ENCODE measurements at places on chromosomes 1 and 21. TPM values are rescaled to one million over a fixed set of nuclear protein-coding genes. Genes with fewer than 3 reads are reported as not detected.

Gene E2F2
- 0.40 TPM for total RNA-seq

Gene HSD3B1
- not detected for total RNA-seq

Gene CKS1B
- total RNA-seq, result 11.0 TPM

Gene KANK4
- total RNA-seq, result not detected

Gene APP
- total RNA-seq, result 467 TPM

Gene OXCT2
- total RNA-seq, result 7.5 TPM

Gene FGR
- total RNA-seq, result 3.3 TPM

Gene FCAMR
- total RNA-seq, result not detected

Gene KIAA1614
- 7.2 TPM for total RNA-seq

Gene SRSF10
- 60.9 TPM for total RNA-seq

Gene S100A14
- total RNA-seq, result 5.5 TPM

Gene KHDRBS1
- 68.5 TPM for total RNA-seq

Gene RSPO1
- not detected for total RNA-seq

Gene TNFRSF14
- 11.6 TPM for total RNA-seq

Gene CELA2A
- total RNA-seq, result 1.0 TPM

Gene RGS13
- total RNA-seq, result not detected

Gene PGBD2
- total RNA-seq, result 3.9 TPM

DNA sequence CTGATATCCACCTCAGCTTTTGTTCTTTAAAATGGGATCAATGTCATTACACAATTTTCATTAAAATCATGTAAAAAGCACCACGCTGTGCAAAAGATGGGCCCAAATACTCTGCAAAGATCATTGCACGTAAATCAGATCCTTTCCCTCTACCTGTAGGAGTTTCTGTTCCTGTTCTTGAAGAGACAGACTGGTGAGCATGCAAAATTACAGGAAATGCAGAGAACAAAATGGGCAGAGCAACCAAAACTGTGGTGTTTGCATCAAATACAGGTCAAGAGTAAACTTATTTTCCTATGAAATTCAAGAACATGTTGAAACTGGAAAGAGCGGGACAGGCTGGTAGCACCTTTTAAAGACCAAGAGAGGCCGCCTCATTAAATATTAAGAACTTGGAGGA is 294.9 kb upstream of the ADGRL2 start:
- no peak for DNase-seq

DNA sequence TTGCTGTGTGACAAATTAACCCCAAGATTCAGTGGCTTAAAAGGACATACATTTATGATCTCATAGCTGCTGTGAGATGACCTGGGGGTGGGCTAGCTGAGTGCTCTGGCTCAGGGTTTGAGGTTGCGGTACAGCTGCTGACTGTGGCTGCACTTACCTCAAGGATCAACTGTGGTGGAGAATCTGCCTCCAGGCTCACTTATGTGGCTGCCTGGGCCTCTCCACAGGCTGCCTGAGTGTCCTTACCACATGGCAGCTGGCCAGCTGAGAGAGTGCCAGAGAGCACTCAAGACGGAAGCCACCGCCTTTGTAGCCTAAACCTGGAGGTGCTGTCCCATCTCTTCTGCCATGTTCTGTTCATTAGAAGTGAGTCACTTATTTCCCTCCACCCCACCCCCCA is 5.7 kb downstream of the LRRC71 start:
- DNase-seq, result no peak

- DNase-seq, result no peak
Measured at GRCh38 chr1:15618077-15618654, 908 bp downstream of the DDI2 start.

DNA sequence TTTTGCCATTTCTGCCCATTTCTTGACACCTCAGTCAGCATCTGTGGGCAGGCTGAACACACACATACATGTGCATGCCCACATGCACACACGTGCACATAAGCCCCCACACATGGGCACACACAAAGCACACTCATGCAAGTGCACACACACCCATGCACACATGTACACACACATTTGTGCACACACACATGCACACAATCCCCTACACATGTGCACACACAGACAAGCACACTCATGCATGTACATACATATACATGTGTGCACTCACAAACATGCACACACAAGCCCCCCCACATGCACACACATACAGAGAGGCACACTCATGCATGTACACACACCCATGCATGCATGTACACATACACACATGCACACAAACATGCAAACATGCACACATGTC is 83.5 kb upstream of the ACTRT2 start:
- DNase-seq, result no peak

DNA sequence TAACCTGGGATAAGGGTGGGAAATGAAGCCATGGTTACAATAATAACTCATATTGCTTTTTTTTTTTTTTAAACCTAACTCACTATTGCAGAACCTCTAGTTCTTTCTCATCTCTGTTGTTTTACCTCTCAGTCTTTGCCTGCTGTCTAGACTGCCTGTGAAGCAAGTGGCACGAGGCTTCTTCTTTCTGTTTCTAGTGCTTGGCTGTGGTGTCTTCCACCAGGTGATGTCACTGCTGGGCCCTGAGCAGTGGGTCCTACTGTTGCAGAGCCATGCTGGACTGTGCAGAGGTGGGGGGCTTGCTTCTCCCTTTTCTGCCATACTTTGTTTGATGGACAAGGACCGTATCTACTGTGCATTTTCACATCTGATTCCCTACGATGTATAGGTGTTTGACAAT is 51.7 kb downstream of the ZNF326 start:
- DNase-seq, result no peak

GRCh38 chr1:116409751-116410191 is 36.7 kb downstream of the ATP1A1 start:
- no peak for DNase-seq

GRCh38 chr1:174225499-174226204 is 66.3 kb downstream of the RABGAP1L start:
- DNase-seq, result no peak

DNA sequence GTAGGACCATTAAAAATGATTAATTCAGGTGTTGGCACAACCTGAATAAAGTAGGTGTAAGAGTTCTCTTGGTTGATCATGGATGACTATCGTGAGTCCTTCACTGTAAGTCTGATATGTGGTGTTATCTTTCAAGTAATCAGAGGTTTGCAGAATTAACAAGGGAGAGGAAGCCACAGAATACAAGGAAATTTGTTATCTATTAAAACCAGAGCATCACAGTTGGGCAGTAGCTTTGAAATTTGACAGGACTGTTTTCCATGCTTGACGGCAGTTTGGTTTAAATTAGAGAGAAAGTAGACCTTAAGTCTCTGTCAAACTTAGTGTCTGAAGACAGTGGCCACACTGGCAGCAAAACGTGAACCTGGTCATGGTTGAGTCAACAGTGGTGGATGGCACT is 139.5 kb upstream of the KCNK2 start:
- no peak for DNase-seq

- DNase-seq, result no peak
Measured at GRCh38 chr1:111818081-111818480, 62.4 kb downstream of the DDX20 start.

- DNase-seq, result no peak
Measured at GRCh38 chr1:208510192-208510952, 266.2 kb upstream of the PLXNA2 start.

DNA sequence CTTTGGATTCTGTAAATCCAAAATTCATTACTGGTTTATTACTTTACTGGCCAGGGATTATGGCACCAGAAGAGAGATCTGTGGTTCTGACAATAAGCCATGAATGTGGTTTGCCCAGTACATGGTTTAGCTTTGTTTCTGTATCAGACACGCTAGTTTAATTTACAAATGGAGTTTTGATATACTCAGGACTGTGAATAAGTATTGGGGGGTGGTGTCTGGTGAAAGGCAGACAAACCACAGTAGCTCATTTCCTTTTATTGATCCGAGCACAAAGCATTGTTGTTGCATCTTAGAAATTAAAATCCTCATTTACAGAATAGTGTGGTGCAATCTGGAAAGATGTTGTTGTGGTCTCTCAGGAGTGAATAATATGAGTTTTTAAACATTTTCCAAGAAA is 96.0 kb downstream of the ST6GALNAC3 start:
- no peak for DNase-seq

DNA sequence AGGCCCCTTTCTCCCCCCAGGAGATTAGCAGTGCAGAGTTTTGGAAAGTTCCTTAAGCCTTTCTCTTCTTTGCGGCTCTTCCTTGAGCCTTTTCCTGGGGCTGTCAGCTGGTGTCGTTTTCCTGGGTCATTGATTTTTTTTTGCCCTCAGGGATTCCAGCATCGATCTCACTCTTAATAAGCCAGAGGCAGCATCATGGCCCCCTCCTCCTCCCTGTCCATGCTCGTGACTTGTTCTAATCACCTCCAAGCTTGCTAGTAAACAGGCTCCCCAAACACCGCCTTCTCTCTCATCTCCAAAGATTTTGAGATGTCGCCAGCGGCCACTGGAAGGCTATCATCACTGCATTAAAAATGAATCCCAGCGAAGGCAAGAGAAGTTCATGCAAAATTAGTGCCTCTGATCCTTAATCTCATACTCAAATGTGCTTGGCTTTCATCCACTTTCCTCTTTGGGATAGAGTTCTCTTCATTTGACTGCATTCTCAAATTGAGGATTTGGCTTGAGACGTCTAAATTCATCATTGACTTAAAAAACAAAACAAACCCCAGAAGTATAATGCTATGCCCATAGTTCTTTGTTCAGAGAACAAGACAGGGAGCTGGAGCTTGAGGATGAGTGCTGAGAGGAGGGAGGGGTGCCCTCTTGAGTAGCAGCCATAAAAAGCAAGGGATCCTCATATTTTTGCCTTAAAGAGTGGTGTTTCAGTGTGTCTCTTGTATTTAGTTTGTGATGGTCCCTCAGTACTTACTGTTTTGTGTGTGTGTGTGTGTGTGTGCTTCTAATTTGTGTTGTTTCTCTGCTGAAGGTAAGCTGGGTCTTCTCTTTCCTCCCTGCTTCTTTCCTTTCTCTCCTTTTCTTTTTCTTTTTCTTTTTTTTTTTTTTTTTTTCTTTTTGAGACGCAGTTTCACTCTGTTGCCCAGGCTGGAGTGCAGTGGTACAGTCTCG is 3.2 kb downstream of the EVA1C start:
- no peak for DNase-seq

GRCh38 chr1:171730052-171730451 is 11.8 kb downstream of the VAMP4 start:
- no peak for DNase-seq

GRCh38 chr1:17520473-17521319 is 18.8 kb upstream of the ARHGEF10L start:
- DNase-seq, result no peak

DNA sequence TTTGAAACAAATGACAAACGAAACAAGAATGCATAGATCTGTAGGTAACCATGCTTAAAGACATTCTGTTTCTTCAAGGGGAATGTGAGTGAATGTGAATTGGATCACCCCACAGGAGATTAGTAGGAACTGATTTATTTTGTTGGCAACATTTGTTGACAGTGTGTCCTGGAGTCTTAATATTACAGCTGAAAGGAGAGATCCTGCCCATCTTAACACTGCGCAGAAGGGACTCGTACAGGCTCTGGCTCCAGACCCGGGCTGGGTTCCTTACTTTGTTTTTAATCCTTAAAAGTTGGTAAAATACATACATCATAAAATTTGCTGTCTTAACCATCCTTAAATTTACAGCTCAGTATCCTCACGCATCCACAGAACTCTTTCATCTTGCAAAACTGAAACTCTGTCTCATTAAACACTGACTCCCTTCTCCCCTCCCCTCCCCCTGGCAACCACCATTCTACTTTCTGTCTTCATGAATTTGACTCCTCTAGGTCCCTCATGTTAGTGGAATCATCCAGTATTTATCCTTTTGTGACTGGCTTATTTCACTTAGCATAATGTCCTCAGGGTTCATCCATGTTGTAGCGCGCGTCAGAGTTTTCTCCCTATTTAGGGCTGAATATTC is 74.1 kb downstream of the GALNT2 start:
- DNase-seq, result no peak

DNA sequence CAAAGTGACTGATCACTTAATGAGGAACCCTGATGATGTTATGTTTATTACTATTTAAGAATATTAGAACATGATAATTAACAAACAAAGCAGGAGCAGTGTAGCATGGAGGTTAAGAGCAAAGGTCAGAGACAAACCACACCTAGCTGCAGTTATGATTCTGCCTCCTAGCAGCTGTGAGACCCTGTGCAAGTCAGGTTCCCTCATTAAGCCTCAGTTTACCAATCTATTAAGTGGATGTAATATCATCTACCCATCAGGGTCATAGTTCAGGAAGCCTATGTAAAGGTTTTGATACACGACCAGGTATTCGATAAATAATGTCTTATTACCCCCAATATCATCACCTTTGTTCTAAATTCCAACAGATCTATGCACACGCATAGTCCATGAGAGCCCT is 32.0 kb downstream of the DUSP10 start:
- DNase-seq, result no peak

GRCh38 chr1:228190778-228191177 is 17.1 kb upstream of the OBSCN start:
- DNase-seq, result no peak

GRCh38 chr1:16378443-16378842 is 11.4 kb downstream of the SZRD1 start:
- DNase-seq, result no peak

DNA sequence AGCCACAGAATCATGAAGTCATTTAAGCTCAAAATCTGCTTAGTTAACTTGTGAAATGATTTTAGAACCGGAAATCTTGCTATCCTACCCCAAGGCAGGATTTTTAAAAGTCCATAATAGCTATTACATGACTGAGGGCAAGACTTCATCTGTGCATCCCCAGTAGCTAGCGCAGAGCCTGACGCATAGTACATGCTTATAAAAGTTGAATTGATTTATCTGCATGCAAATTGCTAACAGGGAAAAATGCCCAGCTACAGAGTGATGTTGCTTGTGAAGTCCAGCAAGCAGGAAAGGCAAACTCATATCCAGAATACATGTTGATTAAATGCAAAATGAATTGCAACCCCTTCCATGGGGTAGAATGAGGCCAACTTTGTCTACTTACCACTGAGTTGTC is 8.1 kb upstream of the MAP1LC3C start:
- no peak for DNase-seq

DNA sequence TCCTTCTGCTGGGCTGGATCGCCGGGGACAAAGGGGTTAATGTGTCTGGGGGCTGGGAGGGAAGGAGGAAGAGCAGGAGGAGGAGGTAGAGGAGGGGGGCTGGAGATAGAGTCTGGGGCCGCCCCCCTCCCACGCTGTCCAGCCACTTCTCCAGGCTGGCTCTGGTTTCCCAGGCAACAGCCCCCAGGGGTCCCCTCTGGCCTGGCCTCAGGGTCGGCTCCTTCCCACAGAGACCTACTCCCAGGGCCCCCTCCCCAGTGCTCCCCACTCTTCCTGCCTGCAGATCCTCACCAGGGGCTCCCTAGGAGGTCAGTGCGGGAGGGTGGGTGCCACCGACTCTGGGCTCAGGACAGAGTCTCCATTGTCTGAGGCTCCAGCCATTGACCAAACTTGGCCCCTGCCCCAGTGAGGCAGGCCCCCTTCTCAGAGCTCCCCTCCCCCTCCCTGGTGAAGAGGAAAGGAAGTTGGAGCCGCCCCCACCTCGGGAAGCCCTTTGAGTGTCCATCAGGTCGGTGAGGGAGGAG is 34.1 kb downstream of the ARHGEF10L start:
- no peak for DNase-seq

GRCh38 chr21:15928196-15928595 is 198.4 kb downstream of the USP25 start:
- DNase-seq, result no peak
